ENCODE measurements at places on chromosomes 2 and 18.

DNA sequence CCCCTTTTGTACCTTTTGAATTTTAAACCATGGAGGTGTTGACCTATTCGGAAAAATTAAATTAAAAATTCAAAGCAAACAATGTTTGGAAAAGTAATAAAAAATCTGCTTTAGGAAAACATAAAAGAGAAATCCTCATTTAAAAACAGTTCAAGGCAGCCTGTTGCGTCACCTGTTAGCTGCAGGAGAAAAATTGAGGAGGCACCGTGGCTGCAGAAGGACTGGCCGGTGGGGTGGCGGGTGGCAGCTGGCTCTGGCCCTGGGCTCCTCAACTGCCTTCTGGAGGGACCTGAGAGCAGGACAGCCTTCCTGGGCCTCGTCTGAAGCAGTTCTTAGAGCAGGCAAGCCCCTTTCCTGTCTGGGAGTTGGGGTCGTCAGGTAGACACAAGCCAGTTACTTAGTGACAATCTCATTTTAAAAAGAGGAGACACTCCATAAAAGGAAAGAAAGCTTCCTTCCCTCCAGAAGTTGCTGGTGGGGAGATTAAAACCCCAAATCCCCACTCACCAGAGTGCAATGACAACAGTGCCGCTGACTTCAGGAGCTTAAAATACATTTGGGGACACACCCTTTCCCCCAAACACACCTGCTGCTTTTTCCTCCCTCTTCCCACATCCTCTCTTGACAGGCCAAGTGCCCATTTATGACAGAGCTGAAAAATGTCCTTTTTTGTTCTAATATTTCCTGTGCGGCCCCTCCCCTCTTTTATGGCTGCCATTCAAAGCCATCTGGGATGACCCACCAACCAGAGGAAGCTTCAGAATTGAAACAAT lies 9.7 kb downstream of the ZBTB7C start:
- DNase-seq: no peak

GRCh38 chr2:241129086-241129871 lies 20.0 kb downstream of the PASK start:
- DNase-seq: peak; percentile 61

- no peak for DNase-seq
These were observed 249.3 kb upstream of the AGAP1 start for GRCh38 chr2:235244255-235245220.

DNA sequence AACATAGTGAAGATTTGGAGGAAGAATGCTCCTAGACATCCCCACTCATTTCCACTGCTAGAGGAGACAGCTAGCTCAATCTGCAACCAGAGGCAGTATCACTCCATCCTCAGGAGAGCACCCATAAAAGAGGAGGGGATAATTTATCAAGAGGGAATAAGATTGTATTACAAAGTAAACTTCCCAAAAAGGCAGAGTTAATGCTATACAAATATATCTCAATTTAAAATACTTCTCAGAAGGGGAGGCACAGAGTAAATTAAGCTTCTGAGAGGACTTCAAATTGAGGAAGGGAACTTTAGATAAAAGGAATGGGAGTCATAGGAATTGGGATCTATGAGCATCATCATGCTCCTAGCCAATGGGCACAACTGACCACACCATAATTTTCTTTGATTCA lies 29.1 kb downstream of the EXOC6B start:
- no peak for DNase-seq

GRCh38 chr2:202790676-202791075 lies 80.9 kb downstream of the ICA1L start:
- DNase-seq: no peak

GRCh38 chr2:177665328-177665727 lies 272.8 kb downstream of the AGPS start:
- no peak for DNase-seq

- peak; percentile 86 for DNase-seq
These were observed 73.8 kb downstream of the EIPR1 start for GRCh38 chr2:3303583-3304406.

- peak; percentile 46 for DNase-seq
These were observed 303.6 kb upstream of the ID2 start for GRCh38 chr2:8378016-8378810.
